Smooth muscle cell of the umbilical artery (primary cell): ENCODE measurements at places on chromosomes 5 and 9. TPM values are rescaled to one million over a fixed set of nuclear protein-coding genes. Genes with fewer than 3 reads are reported as not detected.

The TNC gene
- total RNA-seq = 193 and 206 TPM in 2 replicates

The LRRC14B gene
- not detected in 2 replicates for total RNA-seq

The IL7R gene
- 3.6 and 9.0 TPM in 2 replicates for total RNA-seq

The ANKH gene
- 26.1 and 33.0 TPM in 2 replicates for total RNA-seq
